Epithelial cell of umbilical artery (primary cell): ENCODE measurements at places on chromosomes 5 and 9. TPM values are rescaled to one million over a fixed set of nuclear protein-coding genes. Genes with fewer than 3 reads are reported as not detected.

The FOXD4L5 gene
- not detected in 2 replicates for total RNA-seq

The PCA3 gene
- total RNA-seq, result under 0.01 and 0.30 TPM in 2 replicates

The PAM gene
- total RNA-seq, result 118 and 121 TPM in 2 replicates

The BHMT gene
- not detected in 2 replicates for total RNA-seq

The C5orf34 gene
- total RNA-seq, result 2.3 and 6.7 TPM in 2 replicates

The ZNF367 gene
- total RNA-seq, result 4.9 and 6.7 TPM in 2 replicates

The THBS4 gene
- under 0.01 TPM in 1 of 2 replicates, not detected in the other for total RNA-seq

The TLE1 gene
- total RNA-seq, result 31.6 and 32.5 TPM in 2 replicates

The CD14 gene
- 1.2 and 1.6 TPM in 2 replicates for total RNA-seq

The GABRP gene
- 0.32 and 0.61 TPM in 2 replicates for total RNA-seq

The LPAR1 gene
- total RNA-seq, result 0.32 and 1.5 TPM in 2 replicates

The GLRA1 gene
- not detected in 2 replicates for total RNA-seq

The PPP2R2B gene
- total RNA-seq, result under 0.01 and 0.15 TPM in 2 replicates

The PCDH1 gene
- 144 and 266 TPM in 2 replicates for total RNA-seq
